Heart right ventricle (tissue), 16 donors: ENCODE measurements at places on chromosomes 12 and 14. TPM values are rescaled to one million over a fixed set of nuclear protein-coding genes. Genes with fewer than 3 reads are reported as not detected.

DNA sequence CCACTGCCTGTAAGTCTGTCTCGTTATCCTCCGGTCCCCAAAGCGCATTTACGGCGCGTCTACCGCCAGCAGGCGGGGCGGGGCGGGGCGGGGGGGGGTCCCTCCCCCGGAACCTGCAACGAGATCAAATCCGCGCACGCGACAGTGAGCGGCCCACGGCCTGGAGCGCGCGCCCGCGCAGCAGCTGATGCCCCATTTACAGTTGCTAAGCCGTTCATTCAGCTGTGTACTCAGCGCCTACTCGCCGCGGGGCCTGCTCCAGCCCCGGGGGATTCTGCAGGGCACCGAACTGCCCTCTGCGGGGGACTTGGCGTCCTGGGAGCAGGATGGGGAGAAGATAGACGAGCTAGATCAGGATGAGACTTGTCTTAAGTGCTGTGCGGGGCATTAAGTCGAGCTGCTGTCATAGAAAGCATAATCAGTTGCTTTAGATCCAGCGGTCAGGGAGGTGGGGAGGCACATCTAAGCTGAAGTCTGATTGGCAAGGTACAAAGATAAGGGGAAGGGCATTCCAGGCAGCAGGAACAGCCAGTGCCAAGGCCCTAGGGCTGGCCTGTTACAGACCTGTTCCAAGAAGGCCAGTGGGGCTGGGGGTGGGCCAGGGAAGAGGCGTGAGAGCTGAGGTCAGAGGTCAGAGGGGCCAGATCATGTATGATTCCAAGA is 1.4 kb upstream of the CCDC85C start:
- no peaks in the 10 kb centered on the region for H3K27me3 ChIP-seq
- no peaks in the 10 kb centered on the region for H3K36me3 ChIP-seq
- peak overlapping the region; percentile 91 for H3K27ac ChIP-seq
- H3K4me3 ChIP-seq = peak overlapping the region; percentile 97
- DNase-seq = peak; percentile 34

DNA sequence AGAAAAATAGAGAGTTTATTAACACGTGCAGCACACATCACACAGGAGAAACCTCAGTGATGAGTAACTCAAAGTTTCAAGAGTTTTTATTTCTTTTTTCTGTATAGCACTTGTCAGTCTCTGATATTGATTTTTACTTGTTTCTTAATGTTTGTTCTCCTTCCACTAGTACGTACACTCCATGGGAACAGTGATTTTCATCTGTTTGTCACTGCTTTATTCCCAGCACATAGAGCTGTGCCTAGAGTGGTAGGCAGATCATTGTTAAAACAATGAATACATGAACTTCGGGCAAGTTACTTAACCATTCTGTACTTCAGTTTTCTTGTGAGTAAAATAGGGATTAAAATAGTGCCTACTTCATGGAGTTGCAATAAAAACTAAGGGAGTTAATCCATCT is 46.6 kb downstream of the ETV6 start:
- no peaks in the 10 kb centered on the region for H3K27me3 ChIP-seq
- H3K4me1 ChIP-seq = peaks cover 39% of the 10 kb centered on the region
- DNase-seq = no peak
- no peaks in the 10 kb centered on the region for H3K36me3 ChIP-seq
- H3K4me3 ChIP-seq = no peak overlapping the region

ABCC9 gene
- total RNA-seq = 104 TPM

GRCh38 chr12:24756479-24757024 is 192.3 kb downstream of the BCAT1 start:
- H3K4me3 ChIP-seq = no peak overlapping the region
- no peak overlapping the region for H3K27ac ChIP-seq
- no peaks in the 10 kb centered on the region for H3K4me1 ChIP-seq
- H3K36me3 ChIP-seq = no peaks in the 10 kb centered on the region
- DNase-seq = no peak

- no peak overlapping the region for H3K4me3 ChIP-seq
- no peak overlapping the region for H3K27ac ChIP-seq
- no peak for DNase-seq
Measured at GRCh38 chr12:24541193-24541871, 407.6 kb downstream of the BCAT1 start.
